HepG2 (cell line): ENCODE measurements at places on chromosomes 3 and 15.

GRCh38 chr3:100006570-100007271 lies 107.6 kb downstream of the FILIP1L start:
- peak; percentile 13 for DNase-seq

GRCh38 chr3:84987706-84988504 lies 29.1 kb downstream of the CADM2 start:
- no peak for DNase-seq

DNA sequence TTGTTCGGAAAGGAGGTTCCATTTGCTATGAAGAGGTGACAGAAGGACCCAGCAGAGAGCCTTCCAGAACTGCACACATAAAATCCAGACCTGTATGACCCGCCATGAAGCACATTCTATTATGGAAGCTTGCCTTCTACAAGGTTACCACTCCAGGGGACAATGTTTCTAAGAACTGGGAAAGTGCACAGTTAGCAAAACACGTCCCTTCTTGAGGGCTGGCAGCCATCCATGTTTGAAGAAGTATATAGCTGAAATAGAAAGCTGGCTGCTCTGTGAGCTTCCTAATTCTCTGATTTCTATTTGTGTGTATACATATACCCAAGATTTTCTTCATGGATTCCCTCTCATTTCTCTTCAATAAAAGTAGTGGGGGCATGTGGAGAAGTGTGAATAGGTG lies 74.6 kb downstream of the CNTN3 start:
- DNase-seq = no peak

DNA sequence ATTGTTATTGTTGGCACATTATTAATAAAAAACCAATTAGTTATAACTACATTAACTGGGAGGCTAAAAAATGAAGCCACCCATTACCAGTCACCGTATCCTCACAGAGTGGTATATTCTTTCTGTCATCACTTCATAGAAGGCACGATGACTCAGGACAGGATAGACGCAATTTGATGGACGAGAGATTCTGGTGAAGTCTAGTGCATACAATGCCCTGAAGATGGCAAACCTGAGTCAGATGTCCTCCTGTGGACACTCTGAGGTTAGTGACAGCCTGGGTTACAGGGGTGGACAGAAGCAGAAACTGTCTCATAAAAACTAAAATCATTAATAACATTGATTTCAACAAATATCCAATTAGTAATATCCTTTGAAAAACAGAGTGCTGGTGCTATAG lies 150.3 kb downstream of the SLC9A9 start:
- no peak for DNase-seq

DNA sequence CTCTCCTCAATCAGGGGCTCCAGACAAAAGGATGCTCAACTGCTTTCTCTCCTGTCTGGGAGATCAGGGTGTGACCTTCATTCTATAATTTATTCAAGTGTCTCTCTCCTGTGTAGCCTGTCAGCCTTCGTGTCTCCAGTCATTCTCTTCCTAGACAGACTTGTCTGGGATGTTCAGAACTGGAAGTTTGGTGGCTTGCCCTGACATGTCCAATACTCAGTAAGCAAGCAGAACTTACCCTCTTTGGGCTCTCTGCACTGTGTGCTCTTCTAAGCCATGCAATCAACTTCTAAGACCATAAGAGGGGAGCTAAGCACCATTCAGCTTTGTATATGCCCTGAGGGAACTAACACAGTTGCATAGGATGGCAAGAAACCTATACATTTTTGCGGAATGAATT lies 14.1 kb downstream of the ACKR2 start:
- DNase-seq = no peak

GRCh38 chr3:2898591-2899353 lies 211.4 kb downstream of the IL5RA start:
- no peak for DNase-seq

GRCh38 chr15:91101608-91101920 lies 1.5 kb downstream of the SV2B start:
- no peak for DNase-seq

GRCh38 chr3:112908252-112908651 lies 61.6 kb upstream of the CD200R1L start:
- no peak for DNase-seq

DNA sequence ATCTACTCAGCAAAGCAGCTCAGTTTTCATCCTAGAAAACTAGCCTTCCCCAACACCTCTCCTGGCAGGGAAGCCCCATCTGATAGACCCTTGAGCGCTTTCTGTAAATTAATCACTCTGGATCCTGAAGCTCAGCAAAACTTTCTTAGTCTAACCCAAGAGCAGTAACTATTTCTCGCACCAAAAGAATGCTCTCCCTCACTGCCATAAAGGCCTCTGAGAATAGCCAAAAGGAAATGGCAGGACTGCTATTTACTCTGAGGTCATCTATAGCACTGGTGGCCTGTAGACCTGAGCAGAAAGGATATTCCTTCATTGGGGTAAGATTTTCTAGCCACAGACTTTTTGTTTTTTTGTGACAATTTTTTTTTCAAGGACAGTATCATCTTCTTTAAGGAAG lies 345.8 kb upstream of the ADAMTS9 start:
- no peak for DNase-seq
